ENCODE measurements at places on chromosomes 2 and 18.
A peak's percentile ranks its signal among the peaks of the same experiment; 100 is the strongest.

- no peak for DNase-seq
Observed at GRCh38 chr2:7693246-7694075, 776.2 kb downstream of the RNF144A start.

GRCh38 chr2:40103590-40103989 lies 324.5 kb upstream of the THUMPD2 start:
- no peak for DNase-seq

DNA sequence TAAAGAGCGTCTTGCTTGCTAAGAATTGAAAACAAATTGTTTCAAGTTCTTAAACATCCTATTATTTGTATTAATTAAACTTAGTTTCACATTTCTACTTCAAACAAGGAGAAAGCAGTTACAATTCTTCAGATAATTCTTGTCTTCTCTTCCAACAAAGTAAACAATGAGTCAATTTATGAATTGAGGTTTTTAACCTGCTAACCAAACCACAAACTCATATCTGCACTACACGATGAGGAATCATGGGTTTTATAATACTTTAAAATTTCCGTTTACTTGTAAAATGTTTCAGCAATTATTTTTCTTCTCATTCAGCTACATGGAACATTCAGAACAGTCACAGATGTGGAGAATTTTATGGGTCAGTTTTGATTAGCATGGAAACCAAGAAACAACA lies 114.2 kb downstream of the SPIRE1 start:
- no peak for DNase-seq

GRCh38 chr2:163571423-163572102 lies 164.2 kb downstream of the FIGN start:
- DNase-seq: peak; percentile 41

- no peak for DNase-seq
Observed at GRCh38 chr2:232999354-232999753, 13.7 kb downstream of the NGEF start.

DNA sequence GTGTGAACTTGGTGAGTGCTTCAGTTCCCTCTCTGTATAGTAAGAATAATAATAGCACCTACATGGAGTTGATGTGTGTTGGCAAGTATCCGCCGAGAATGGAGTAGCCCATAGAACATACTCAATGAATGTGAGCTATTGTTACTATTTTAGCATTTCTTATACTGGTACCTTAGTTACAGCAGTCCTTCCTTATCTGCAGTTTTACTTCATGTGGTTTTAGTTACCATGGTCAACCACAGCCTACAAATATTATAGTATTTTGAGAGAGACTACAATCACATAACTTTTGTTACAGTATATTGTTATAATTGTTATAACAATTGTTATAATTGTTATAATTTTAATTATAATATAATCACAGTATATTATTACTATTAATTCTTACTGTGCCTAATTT lies 152.5 kb upstream of the RASGRP3 start:
- no peak for DNase-seq

- no peak for DNase-seq
Observed at GRCh38 chr2:37321029-37321682, 3.5 kb downstream of the PRKD3 start.

- peak; percentile 94 for DNase-seq
Observed at GRCh38 chr2:43634604-43635306, 2.3 kb upstream of the PLEKHH2 start.

- peak; percentile 37 for DNase-seq
Observed at GRCh38 chr2:206260188-206261012, 14.1 kb upstream of the ZDBF2 start.

DNA sequence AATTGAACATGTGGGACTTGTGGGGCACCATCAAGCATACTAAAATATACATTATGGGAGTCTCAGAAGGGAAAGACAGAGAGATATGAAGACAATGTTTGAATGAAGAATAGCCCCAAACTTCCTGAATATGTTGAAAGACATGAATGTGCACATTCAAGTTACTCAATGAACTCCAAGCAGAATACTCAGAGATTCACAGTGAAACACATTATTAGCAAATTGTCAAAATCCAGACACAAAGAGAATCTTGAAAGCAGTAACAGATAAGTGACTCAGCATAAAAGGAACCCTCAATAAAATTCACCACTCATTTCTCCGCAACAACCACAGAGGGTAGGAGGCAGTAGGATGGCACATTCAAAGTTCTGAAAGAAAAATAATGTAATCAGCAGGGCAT lies 8.8 kb downstream of the C2orf92 start:
- DNase-seq: no peak

- no peak for DNase-seq
Observed at GRCh38 chr2:86143307-86143706, 37.3 kb downstream of the PTCD3 start.

DNA sequence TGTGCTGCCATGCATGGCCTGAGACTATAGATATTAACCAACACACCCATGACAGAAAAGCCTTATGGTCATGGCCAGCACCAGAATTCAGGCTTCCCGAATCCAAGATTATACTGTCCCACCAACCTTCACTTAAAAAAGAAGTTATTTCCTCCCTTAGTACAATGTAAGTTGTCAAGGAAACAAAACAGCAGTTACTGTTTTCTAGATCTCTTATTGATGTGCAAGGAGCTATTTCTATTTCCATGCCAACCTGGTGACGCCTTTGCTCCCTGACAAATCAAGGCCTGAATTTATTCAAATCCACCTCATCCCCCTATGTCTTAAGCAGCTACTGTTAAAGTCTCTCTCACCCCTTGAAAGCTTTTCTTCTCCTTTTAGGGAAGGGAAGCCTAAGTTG lies 249.3 kb downstream of the ZNF521 start:
- peak; percentile 1 for DNase-seq

- no peak for DNase-seq
Observed at GRCh38 chr2:152222975-152223637, 47.5 kb upstream of the STAM2 start.

DNA sequence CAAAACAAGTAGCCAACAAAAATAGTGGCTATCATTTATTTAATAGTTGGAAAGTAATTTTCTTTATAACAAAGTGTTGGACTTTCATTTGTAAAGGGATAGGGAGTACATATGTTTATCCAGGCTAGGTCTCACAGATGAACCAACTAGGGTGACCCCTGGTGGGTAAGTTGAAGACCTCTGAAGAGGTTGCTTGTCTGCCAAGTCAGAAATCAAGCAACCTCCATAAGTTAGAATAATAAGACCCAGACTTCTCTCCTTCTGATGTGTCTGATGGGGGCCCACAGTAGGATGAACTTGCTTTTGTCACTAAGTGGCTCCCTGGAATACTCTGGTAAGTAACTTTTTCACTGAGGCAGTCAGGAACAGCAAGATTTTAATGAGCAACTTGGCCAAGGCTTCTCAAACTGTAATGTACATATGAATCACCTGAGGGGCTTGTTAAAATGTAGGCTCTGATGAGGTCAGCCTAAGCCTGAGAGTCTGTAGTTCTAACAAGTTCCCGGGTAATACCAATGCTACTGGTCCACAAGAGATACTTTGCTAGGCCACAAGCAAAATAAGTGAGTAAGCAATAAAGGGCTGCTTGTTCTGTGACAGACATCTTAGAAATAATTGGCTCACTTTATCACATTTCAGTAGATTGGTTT lies 319.6 kb downstream of the PIK3C3 start:
- DNase-seq: peak; percentile 34

GRCh38 chr2:23926290-23926749 lies 603 bp downstream of the ATAD2B start:
- DNase-seq: peak; percentile 44

- DNase-seq: peak; percentile 66
Observed at GRCh38 chr18:26429535-26430226, 118.7 kb downstream of the KCTD1 start.

DNA sequence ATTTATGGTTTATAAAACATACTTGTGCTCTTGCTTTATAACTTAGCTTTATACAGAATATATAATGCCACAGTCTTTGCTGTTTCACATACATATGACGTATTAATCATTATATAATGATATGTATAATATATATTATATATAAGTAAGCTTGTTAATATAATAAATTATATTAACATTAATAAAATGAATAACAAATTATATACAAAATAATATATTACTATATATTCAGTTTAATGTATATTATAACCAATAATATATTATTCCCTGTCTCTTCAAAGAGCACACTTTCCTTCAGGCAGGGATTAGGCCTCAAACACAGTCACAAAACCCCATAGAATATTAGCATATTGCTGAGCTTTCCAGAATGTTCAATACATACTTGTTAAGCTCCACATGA lies 427.6 kb downstream of the NCKAP5 start:
- no peak for DNase-seq

DNA sequence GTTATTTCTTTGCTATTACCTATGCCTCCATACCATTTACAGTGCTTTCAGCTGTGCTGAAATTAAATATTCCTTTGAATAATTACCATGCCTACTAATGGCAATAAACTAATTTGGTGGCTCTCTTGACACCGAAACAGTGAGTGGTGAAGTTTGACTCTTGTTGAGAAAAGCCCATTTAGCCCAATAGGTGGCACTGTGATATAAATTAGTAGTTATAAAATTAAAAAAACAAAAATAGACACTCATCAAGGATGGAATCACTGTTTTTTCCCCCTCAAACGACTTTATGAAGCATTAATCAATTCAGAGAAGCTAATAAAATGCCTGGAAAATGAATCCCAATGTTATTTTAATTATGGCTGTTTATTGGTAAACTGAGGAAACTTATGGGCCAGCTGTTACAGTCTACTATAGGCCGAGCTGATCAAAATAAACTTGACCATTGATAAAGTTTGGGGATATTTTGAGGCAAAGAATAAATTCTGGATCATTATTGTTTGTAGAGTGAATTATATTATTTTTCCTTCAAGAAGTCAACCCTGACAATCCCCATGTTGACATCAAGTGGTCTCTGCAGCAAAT lies 339.6 kb downstream of the TRIB2 start:
- DNase-seq: no peak

GRCh38 chr2:231883468-231883881 lies 42.7 kb downstream of the NPPC start:
- no peak for DNase-seq

DNA sequence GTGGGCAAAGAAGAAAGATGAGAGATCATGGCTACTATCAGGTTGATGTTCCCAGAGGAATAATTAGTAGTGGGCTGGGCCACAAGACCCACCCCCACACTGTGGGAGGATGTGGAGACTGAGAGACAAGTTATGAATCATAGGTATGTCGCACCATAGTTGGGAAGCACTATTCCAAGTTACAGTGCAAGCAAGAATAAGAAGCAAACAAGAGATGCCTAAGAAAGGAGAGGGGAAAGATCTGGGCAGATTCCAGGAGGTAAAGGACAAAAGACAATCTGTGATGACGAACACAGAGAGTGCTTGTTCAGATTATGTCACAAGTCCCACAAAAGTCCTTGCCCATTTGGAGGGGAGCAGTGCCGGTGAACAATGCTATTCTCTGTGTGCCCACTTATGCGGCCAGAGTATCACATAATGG lies 56.6 kb downstream of the FAM228A start:
- DNase-seq: no peak

GRCh38 chr2:12428324-12428723 lies 288.4 kb upstream of the TRIB2 start:
- no peak for DNase-seq

DNA sequence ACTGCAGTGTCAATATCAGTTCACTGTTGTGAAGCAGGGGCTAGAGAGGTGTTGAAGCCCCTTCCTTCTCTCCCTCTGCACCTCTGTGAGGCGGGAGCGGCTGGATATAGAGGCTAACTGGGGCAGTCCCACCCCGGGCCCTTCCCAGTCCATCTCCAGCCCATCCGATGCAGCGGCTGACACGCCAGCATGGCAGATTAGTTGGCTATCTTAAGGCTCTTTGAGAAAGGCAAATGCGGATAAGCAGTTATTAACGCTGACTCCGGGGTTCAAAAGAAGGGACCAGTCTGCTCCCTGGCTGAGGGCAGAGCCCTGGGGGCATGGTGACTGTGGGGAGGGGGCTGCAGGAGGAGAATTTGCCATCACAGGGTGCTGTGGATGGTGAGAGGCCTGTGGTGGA lies 76.6 kb downstream of the CELF4 start:
- no peak for DNase-seq

DNA sequence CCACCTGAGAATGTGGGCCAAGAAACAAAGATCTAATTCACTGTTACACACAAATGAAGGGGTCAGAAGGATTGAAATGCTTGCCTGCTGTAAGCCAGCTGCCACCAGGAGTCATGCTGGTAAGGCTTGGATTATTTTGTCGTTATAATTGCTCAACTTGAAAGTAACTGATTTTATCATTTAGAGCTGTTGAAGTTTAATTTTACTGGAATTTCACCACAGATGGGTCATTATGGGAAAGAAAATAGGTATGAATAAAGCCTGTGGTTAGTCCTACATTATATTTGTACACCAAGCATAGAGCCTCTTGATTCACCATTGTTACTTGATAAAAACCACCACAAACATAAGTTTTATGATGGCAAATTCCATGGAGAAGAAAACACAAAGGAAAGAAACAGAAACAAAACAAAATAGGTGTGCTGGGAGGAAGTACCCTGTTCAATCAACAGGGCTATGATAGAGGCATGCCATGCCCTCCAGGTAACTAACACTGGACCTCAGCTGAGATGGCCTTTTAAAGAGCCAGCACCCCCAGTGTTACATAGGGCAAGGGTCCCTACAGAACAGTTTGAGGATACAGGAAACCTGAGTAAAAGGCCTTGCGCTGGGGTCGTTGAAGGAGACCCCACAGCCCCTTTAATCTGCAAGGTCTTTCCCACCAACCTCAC lies 3.0 kb downstream of the CLEC4F start:
- no peak for DNase-seq

- no peak for DNase-seq
Observed at GRCh38 chr2:30145826-30146336, 926 bp upstream of the YPEL5 start.

- DNase-seq: no peak
Observed at GRCh38 chr18:79512461-79513380, 117.0 kb downstream of the NFATC1 start.

DNA sequence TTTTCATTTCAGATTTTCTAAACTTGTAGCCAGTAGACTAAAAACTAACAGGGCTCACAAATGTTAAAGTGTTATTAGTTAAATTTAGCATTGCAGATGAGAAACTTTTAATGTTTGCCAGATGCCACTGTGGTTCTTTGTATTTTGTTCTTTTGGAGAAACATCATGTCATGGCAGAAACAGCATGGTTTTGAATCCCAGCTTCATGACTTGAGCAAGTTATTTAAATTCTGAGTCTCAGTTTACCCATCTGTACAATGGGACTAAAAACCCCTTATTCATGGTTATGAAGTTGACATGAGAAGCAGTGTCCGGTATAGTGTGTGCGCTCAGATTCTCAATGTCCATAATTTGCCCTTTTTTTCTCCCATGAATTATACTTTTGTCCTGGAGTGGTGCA lies 56.5 kb downstream of the MAPRE2 start:
- no peak for DNase-seq

- no peak for DNase-seq
Observed at GRCh38 chr18:72584787-72585186, 40.6 kb upstream of the CBLN2 start.

- DNase-seq: no peak
Observed at GRCh38 chr2:239162976-239163687, 237.7 kb downstream of the HDAC4 start.

DNA sequence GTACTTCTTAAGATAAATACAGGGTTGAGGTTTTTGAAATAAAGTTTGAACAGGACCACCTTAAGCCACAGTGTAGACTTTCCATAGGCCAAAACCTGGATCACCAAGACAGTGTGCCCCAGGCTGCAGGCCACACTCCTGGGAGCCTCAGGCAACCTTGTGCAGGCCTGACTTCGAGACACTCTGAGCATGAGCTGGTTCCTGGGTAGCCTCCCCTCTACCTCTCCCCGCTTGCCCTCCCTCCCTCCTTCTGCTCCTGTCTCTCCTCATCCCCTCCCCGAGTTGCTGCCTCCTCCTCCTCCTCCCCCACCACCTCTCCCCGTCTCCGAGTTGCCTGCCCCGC lies 10.6 kb upstream of the PROC start:
- DNase-seq: no peak
